ENCODE measurements at places on chromosomes 4 and X. TPM values are rescaled to one million over a fixed set of nuclear protein-coding genes. Genes with fewer than 3 reads are reported as not detected.

EDA gene
- total RNA-seq: 4.2 TPM

DNA sequence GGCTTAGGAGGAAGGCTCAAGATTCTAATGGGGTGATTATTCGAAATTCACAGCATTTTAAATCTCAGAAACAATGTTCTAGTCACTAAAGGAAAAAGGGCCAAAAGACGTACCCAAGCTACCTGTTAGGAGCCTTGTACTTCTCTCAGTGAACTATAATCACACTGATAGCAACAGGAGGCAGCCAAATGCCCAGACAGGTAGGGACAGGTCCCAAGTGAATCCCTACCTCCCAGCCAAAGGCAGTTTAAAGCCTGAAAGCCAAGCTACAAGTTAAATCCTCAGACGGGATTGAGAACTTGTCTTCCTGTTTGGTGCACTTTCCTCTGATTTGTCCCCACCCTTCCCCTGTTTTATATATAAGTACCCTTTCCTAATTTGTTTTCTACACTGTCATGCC, 24.3 kb upstream of the HHIP start:
- H3K4me1 ChIP-seq: no peaks in the 10 kb centered on the region
- H3K4me3 ChIP-seq: no peak overlapping the region
- no peak for DNase-seq
- H3K36me3 ChIP-seq: no peaks in the 10 kb centered on the region

DNA sequence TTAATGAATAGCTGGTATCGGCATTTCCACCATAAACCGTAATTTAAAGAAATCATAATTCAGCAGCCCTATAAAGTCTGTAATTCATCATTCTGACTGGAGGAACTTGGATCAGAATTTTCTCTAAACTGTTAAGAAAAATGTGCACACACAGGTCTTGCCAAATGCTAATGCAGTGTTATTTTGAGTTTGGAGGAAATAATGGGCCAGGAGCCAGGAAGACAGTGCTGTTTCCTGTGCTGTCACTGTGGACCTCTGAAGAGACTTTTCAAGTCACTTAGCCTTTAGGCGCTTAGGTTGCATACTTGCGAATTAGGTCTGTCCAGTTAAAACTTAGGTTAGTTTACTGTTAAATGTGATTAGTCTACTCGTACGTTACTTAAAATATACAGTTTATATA, 137.5 kb upstream of the ANXA3 start:
- no peak overlapping the region for H3K27ac ChIP-seq
- H3K27me3 ChIP-seq: no peaks in the 10 kb centered on the region
- no peak for DNase-seq
- no peak overlapping the region for H3K4me3 ChIP-seq
- H3K4me1 ChIP-seq: peaks cover 3% of the 10 kb centered on the region

GRCh38 chr4:164904941-164905340, 28.0 kb downstream of the APELA start:
- no peaks in the 10 kb centered on the region for H3K27me3 ChIP-seq
- H3K4me1 ChIP-seq: no peaks in the 10 kb centered on the region
- no peak for DNase-seq
- H3K4me3 ChIP-seq: no peak overlapping the region
- H3K36me3 ChIP-seq: no peaks in the 10 kb centered on the region

GAB1 gene
- total RNA-seq: 38.0 TPM

UGT2B15 gene
- not detected for total RNA-seq

GRCh38 chrX:130974323-130974722, 71.3 kb upstream of the ENOX2 start:
- H3K4me1 ChIP-seq: no peaks in the 10 kb centered on the region
- DNase-seq: no peak
- no peaks in the 10 kb centered on the region for H3K36me3 ChIP-seq
- no peak overlapping the region for H3K27ac ChIP-seq
- no peak overlapping the region for H3K4me3 ChIP-seq

- no peaks in the 10 kb centered on the region for H3K36me3 ChIP-seq
- no peak overlapping the region for H3K27ac ChIP-seq
- no peak for DNase-seq
- no peak overlapping the region for H3K4me3 ChIP-seq
- H3K27me3 ChIP-seq: no peaks in the 10 kb centered on the region
These were observed 47.8 kb upstream of the SETD7 start for GRCh38 chr4:139603576-139604410.

DNA sequence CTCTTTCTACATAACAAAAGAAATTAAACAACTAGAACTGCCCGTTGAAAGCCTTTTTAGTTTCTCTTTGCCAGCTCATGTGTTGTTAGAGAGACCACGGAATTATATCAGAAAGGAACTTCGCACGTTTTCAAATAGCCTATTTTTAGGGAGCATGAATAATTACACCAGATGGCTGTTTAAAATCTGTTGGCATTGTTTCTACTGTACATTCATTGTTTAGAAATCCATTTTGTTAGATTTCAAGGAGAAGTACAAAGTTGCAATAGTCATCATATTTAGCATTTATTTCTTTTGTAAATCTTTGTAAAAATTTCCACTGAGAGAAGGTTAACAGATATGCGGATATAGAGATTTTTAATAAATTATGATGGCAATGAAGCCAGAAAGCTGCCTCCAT, 403.0 kb upstream of the HS3ST1 start:
- H3K4me1 ChIP-seq: no peaks in the 10 kb centered on the region
- DNase-seq: no peak
- no peaks in the 10 kb centered on the region for H3K27me3 ChIP-seq
- no peak overlapping the region for H3K4me3 ChIP-seq

- no peaks in the 10 kb centered on the region for H3K4me1 ChIP-seq
- no peak overlapping the region for H3K27ac ChIP-seq
- H3K27me3 ChIP-seq: no peaks in the 10 kb centered on the region
- H3K4me3 ChIP-seq: no peak overlapping the region
- H3K36me3 ChIP-seq: no peaks in the 10 kb centered on the region
These were observed 55.9 kb upstream of the FGFBP2 start for GRCh38 chr4:16018841-16019240.

CXorf38 gene
- total RNA-seq: 19.3 TPM

DNA sequence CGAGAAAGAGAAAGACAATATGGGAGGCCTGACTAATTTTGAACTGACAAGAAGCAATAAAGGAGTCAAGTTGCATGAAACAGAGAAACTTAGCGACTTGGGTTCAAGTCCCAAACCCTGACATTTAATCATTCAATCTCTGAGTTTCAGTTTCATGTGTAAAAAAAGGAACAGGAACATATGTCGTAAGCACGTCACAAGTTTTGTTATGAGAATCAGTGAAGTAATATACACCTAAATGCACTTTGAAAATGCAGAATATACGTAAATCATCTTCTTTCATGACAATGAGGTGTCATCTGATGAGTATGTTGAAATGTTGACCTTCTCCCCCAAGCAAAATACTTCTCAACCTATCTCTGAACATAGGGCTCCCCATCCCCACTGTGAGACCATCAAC, 10.4 kb downstream of the ACOT9 start:
- H3K4me1 ChIP-seq: no peaks in the 10 kb centered on the region
- H3K27me3 ChIP-seq: no peaks in the 10 kb centered on the region

SLC25A31 gene
- not detected for total RNA-seq

DNA sequence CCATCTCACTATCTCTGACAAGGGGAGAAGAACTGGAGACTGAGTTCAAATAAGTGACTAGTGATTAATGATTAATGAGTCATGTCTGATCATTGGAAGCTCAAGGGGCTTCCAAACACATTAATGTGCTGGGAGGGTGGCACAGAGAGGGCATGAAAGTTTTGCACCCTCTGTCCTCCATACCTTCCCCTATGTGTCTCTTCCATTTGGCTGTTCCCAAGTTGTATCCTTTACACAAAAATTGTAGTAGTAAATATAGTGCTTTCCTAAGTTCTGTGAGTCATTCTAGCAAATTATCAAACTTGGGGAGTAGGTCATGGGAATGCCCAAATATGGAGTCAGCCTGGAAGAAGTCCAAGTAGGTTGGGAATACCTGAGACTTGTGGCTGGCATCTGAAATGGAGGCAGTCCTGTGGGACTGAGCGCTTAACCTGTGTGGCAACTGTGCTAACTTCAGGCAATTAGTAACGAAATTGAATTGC, 4.1 kb upstream of the FAM200B start:
- no peaks in the 10 kb centered on the region for H3K36me3 ChIP-seq
- no peaks in the 10 kb centered on the region for H3K27me3 ChIP-seq
- DNase-seq: no peak
- peak overlapping the region; percentile 30 for H3K27ac ChIP-seq

DNA sequence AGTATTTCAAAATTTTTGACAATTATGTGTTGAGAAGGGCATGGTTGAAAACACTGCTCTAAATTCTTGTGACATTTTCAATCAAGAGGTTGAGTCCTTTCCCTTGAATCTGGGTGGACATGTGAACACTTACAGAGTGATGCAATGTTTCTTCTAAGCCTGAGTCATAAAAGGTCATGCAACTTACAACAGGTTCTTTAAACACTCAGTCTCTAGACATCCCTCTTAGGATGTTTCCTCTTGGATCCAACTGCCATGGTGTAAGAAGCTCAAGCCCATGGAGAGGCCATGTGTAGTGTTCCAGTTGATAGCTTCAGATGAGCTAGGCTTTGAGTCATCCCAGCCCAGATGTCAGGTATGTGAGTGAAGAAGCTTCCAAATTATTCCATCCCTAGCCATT, 232.2 kb upstream of the MAOA start:
- no peak for DNase-seq
- no peaks in the 10 kb centered on the region for H3K36me3 ChIP-seq
- no peaks in the 10 kb centered on the region for H3K4me1 ChIP-seq
- no peaks in the 10 kb centered on the region for H3K27me3 ChIP-seq
- no peak overlapping the region for H3K4me3 ChIP-seq
- no peak overlapping the region for H3K27ac ChIP-seq

- no peaks in the 10 kb centered on the region for H3K27me3 ChIP-seq
- H3K4me3 ChIP-seq: no peak overlapping the region
- no peak for DNase-seq
These were observed 666.1 kb upstream of the BOD1L1 start for GRCh38 chr4:14293582-14293981.

DNA sequence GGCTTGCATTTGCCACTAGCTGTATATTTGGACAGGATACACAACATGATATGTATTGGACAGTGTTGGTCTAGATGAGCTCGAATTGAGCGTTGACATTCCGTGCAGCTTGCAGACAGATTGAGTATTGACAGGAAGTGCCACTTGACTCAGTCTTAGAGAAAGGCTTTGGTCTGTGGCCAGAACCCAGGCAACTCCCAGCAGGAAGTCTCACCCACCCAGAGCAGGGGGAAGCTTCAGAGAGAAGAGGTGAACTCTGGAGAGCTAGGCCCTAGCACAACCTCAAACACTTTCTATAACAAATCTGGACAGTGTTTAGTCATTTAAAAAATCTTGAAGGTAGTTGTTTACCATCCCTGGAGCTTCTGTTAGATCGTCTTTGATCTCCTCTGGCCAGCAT, 280.5 kb downstream of the FBXW7 start:
- no peaks in the 10 kb centered on the region for H3K27me3 ChIP-seq
- no peaks in the 10 kb centered on the region for H3K36me3 ChIP-seq
- no peak overlapping the region for H3K4me3 ChIP-seq
- H3K27ac ChIP-seq: no peak overlapping the region

DNA sequence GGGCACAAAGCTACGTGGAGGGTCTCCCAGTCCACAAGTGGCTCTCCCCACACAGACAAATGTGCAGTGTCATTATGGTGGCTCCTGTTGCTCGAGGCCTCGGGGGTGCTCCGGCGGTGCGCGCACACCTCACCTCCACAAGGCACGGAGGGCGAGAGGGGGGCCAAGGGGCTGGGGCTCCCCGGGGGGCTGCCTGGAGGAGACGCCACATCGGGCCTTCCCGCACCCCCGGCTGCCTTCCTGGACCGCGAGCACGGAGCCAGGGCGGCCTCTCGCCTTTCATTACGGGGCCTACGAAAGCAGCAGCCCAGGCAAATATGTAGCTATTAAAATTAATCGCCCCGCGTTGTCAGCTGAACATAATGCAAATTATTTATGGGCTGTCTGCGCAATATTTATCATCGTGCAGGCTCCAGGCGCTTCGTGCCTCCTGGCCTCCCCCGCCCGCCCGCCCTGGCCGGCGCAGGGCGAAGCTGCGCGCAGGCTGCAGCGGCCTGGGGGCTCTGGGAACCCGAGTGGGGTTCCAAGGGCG, 70.8 kb upstream of the BCOR start:
- no peaks in the 10 kb centered on the region for H3K4me1 ChIP-seq
- peaks cover 6% of the 10 kb centered on the region for H3K27me3 ChIP-seq
- H3K27ac ChIP-seq: no peak overlapping the region
- DNase-seq: no peak

- H3K27ac ChIP-seq: no peak overlapping the region
- H3K4me1 ChIP-seq: no peaks in the 10 kb centered on the region
- no peaks in the 10 kb centered on the region for H3K27me3 ChIP-seq
- H3K36me3 ChIP-seq: no peaks in the 10 kb centered on the region
- H3K4me3 ChIP-seq: no peak overlapping the region
These were observed 73.9 kb downstream of the HDAC8 start for GRCh38 chrX:72498782-72499181.

FGFR3 gene
- 25.5 TPM for total RNA-seq

- DNase-seq: no peak
- H3K27ac ChIP-seq: no peak overlapping the region
- no peak overlapping the region for H3K4me3 ChIP-seq
- H3K27me3 ChIP-seq: no peaks in the 10 kb centered on the region
- no peaks in the 10 kb centered on the region for H3K36me3 ChIP-seq
These were observed 8.9 kb downstream of the FHIP1A start for GRCh38 chr4:151417766-151418376.

DNA sequence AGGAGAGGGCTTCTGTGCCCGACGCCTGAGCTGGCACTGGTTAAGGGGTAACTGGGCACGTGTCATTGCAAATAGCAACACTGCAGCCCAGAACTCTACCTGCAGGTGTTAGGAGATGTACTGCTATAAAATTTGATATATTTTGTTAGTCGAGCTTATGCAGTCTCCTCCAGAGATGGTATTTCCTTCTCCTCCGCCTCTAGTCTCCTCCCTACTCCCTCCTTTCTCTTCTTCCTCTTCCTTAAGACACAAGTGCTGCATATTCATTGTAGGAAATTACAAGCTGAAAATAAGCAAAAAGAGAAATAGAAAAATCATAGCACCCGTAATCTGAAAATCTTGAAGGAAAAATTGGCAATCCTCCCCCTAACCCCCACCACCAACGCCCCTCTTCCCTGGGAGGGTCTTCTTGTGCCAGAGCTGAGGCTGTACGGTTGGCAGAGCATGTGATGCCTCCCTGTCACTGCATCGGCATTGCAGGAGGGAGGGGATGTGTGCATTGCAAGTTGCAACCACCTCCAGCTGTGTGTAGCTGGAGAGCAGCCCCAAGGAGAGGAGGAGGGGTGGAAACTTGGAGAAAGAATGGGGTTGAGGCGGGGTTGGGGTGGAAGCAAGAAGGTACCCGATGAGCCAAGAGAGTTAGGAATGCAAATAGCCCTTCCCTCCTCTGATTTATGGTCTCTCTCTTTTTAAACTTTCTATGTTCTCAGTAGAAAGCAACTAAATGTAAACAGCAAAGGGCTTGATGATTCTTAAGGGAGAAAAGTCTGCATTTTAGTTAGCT, 48.3 kb upstream of the MND1 start:
- H3K27me3 ChIP-seq: no peaks in the 10 kb centered on the region
- DNase-seq: peak; percentile 75

GRCh38 chr4:184384056-184384809, 90.1 kb downstream of the IRF2 start:
- no peak overlapping the region for H3K4me3 ChIP-seq
- peak; percentile 35 for DNase-seq
- peaks cover 20% of the 10 kb centered on the region for H3K4me1 ChIP-seq
- H3K36me3 ChIP-seq: peaks cover 2% of the 10 kb centered on the region
- H3K27me3 ChIP-seq: no peaks in the 10 kb centered on the region

IL3RA gene
- total RNA-seq: 4.6 TPM

FABP2 gene
- total RNA-seq: not detected

- H3K27me3 ChIP-seq: no peaks in the 10 kb centered on the region
- H3K4me1 ChIP-seq: no peaks in the 10 kb centered on the region
- H3K27ac ChIP-seq: no peak within 1 kb of the TSS
- no peak within 1 kb of the TSS for H3K4me3 ChIP-seq
These were observed at the start of gene NDST4 for GRCh38 chr4:115113506-115114106. NDST4 (minus strand) TSS chr4:115113620; CDS start chr4:115077036, 36,584 bp downstream.
